Activated CD4-positive, CD25-positive, alpha-beta regulatory T cell (primary cell): ENCODE measurements at places on chromosomes 12 and 14.

GRCh38 chr12:8050600-8051250, 15.4 kb downstream of the C3AR1 start:
- no peak for DNase-seq

DNA sequence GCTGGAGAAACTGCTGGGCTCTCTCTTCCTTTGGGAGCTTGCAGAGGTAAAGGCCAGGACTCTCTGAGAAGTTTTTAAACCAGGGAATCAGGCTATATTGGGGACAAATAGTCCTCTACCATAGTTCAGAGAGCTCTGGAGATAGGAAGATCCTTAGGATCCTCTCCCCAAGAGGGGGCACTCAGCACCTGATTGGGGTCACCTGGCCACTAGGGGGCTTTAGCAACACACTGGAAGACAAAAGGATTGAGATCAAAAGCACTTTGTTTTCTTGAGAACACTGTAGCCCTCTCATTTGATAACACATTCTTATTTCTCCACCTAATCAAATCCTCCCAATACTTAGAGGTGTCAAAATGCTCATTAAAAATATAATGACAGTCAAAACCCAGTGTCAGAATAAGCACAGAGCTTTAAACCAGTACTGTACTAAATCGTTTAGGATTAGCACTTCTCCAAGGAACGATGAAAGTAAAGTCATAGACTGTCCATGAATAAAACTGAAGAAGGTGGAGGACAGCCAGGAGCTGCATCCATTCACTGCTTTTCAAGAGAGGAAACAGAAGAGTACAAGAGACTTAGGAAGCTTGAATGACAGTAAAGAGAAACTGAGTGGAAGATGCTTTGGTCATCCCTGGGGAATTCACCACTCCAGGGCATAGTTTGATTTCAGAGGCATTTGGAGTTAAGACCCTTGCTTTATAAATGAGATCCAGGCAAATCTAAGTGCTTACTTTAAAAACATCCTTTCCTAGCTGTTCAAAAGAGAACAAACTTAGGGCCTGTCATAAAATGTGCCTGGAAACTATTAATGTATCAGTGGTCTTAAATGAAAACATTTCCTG, 26.5 kb downstream of the BMP4 start:
- DNase-seq = no peak

DNA sequence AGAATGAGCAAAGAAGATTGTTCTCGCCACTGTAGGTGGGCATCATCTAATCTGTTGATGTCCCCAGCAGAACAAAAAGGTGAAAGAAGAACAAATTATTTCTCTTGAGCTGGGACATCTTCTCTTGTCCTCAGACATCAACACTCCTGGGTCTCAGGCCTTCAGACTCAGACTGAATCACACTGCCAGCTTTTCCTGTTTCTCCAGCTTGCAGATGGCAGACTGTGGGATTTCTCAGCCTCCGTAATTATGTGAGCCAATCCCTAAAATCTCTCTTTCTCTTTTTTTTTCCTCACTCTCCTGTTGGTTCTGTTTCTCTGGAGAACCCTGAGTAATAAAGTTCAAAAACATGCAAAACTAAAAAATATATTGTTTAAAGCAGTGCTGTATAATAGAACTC, 3.7 kb upstream of the TMPRSS12 start:
- DNase-seq = no peak

- DNase-seq = no peak
Measured at GRCh38 chr12:5840944-5841343, 104.1 kb downstream of the ANO2 start.

- no peak for DNase-seq
Measured at GRCh38 chr12:70290116-70290515, 46.9 kb downstream of the CNOT2 start.

GRCh38 chr12:115897729-115898128, 379.8 kb downstream of the MED13L start:
- no peak for DNase-seq

- no peak for DNase-seq
Measured at GRCh38 chr12:132259872-132260695, 69.3 kb downstream of the GALNT9 start.

GRCh38 chr12:69066492-69067373, 133.8 kb upstream of the CPM start:
- DNase-seq = no peak

DNA sequence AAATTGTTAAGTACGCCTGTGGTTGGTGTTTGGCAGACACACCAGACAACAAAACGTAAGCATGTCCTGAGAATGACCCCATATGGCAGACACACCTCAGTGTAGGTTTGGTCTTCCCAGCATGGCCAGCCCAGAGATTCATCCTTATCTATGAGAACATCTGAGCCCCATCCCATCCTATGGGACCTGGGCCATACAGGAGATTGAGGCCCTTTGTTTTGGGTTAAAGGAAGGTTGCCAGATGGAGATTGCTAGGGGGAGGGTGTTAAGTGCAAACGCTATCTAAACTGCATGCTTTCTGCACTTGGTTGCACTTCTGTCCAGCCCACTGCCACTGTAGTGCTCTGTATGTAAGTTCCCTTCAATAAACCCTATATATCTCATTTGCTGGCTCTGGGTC, 4.1 kb upstream of the PCNX4 start:
- DNase-seq = no peak

DNA sequence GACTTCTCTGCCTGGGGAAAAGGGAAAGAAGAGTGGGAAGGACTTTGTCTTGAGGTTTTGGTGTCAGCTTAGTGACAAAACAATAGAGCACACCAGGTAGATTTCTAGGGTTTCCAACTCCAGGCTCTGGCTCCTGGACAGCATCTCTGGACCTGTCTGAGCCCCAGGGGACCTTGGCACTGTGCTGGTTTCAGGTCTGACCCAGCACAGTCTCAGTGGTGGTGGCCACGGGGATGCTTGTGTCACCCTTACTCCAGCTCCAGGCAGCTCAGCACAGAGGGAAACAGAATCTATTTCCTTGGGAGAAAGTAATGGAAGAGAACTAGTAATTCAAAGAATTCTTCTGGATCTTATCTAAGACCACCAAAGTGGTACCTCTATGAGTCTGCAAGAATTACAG, 11.1 kb upstream of the CKAP4 start:
- DNase-seq = no peak

- DNase-seq = no peak
Measured at GRCh38 chr14:92964124-92965109, 41.5 kb downstream of the CHGA start.

DNA sequence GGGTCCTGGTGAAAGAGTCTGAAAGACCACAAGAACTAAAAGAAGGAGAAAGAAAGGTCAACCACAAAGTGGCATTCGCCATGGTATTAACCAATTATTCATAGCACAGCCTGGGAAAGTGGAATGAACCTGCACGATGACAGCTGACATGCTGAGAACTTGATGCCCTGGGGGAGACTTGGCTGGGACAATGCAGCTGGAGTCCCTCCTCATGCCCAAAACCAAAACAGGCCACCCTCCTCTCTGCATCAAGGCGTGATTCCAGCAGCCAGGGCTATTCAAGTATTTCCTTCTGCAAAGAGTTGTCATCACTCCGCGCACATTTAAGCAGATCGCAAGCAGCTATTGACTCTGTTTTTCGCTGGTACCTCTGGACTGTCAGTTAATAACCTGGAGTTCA, 167.1 kb upstream of the NOS1 start:
- DNase-seq = no peak

- no peak for DNase-seq
Measured at GRCh38 chr14:37091651-37092050, 80.8 kb downstream of the SLC25A21 start.

DNA sequence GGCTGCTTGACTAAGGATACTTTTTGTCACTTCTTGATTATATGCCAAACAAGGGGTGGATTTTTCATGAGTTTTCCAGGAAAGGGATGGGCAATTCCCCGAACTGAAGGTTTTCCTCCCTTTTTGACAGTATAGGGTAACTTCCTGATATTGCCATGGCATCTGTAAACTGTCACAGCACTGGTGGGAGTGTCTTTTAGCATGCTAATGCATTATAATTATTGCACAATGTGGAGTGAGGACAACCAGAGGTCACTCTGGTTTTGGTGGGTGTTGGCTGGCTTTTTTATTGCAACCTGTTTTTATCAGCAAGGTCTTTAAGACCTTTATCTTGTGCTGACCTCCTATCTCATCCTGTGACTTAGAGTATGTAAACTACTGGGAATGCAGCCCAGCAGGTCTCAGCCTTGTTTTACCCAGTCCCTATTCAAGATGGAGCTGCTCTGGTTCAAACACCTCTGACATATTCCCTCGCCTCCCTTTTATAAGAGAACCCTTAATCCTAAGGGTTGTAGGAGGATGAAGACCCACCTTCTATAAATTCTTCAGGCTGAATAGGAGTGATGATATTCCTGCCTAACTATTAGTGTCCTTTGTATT, 471.2 kb downstream of the ATP23 start:
- no peak for DNase-seq

DNA sequence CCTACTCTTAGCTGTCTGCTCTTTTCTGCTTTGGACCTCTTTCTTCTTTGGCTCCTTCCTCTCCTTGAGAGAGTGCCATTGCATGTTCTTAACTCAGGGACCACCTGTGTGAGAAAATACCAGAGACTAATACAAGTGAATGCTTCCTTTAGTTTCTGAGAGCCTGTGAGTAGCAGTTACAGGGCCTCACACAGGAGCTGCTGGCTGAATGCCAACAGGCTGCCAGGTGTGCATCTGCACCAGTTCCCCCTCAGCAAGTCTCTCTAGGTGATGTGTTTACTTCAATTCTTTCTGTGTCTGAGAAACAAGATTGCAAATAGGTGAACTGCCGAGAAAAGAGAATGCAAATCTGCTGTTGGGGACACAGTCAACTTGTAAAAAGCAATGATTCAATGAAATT, 108.2 kb downstream of the STXBP6 start:
- DNase-seq = no peak

GRCh38 chr14:95895720-95896119, 19.1 kb downstream of the TUNAR start:
- no peak for DNase-seq

DNA sequence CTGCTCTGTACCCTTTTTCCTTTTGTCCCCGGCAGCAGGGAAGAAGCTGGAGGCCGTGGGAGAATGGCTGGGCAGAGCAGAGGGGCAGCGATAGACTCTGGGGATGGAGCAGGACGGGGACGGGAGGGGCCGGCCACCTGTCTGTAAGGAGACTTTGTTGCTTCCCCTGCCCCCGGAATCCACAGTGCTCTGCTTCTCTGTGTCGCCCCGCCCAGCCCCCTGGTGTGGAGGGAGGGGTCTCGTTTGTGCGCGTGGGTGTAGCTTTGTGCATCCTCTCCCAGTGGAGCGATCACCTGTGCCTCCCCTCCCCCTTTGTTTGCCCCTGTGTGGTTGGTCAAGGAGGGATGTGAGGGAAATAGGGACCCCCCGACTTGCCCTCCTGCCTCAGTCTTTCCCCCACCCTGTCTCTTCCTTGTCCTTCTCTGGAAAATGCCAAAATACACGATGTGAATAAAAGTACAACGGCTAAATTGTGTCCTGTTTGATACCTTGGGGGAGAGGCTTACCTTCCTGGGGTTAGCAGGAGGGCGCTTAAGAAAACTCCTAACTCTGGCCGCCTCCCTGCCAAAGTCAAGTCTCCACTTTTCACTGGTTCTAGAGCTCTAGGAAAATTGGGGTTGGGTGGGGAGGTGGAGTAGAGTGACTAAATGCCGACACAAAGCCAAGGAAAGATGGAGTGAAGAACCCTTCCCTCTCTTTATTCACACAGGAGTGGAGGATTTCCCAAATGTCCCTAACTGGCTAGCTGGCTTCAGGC, 990 bp upstream of the TPI1 start:
- no peak for DNase-seq

GRCh38 chr14:44791730-44792129, 170.0 kb downstream of the KLHL28 start:
- DNase-seq = no peak

DNA sequence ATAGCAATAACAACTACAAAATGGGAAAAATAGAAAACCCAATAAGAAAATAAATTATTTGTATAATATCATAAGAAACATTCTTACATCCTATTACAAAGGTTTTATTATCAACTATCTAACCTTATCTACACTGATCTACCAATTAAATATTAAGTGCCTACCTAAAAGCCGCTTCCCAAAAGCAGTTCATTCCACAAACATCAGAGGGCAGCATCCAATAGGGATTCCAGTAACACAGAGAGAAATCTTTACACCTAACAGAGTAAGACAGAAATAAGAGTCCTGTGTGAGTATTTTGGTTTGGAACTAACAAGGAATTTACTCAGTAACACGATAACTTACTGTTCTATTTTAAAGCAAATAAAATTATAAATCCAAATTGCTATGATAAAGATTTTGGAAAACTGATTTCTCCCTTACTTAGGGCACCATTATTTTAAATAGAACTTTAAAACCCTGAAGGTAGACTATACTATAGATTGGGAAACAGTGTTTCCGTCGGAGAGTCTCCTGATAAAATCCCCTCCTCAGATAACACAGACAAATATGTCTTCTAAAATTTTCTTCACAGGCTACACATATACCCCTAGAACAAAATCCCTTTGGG, 15.0 kb downstream of the GXYLT1 start:
- DNase-seq = no peak

DNA sequence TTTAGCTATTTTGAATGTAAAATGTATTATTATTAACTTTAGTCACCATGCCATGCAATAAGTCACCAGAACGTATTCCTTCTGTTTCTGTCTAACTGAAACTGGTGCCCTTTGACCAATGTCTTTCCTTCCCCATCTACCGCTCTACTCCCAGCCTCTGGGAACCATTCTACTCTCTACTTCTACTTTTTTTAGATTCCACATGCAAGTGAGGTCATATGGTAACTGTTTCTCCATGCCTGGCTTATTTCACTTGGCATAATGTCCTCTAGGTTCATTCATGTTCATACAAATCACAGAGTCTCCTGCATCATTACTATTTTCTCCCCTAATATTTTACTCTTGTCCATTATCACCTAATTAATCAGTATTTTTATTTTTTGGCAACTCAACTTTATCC, 160.1 kb downstream of the TMX1 start:
- no peak for DNase-seq

DNA sequence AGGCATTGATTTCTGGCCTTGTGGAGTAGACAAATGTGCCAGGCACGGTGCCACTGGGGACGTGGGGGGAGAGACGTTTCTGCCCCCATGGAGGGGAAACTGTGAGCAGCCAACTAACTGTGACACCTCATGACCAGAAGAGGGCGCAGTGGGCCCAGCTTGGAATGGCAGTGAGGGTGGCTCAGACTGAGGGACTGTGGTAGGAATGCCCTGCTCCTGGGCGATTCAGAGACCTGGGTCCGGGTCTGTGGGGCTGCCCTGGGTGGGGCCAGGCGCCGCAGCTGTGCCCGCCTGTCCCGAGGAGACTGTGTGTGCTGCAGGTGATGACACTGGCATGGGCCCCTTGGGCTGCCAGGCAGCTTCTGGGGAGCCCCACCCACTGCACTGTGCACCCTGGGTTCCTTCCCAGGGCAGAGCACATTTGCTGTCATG, 60.6 kb downstream of the SLC25A47 start:
- no peak for DNase-seq

GRCh38 chr14:95069018-95069417, 88.3 kb downstream of the DICER1 start:
- no peak for DNase-seq

DNA sequence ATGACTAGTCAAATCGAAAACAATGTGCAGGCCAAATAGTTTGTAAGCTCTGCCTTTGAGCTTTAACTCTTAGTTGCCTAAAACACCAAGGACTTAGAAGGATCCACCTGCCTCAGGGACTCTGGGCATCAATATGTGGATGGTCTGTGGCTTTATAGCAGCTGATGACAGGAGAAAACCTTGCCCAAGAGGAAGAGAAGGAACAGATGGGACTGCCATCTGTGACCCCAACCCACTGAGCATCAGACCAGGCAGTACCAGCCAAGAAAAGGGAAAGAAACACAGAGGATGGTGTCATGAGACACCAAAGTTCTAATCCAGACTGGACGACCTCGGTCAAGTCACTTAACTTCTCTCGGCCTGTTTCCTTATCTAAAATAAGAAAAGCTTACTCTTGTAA, 12.7 kb downstream of the TGFB3 start:
- DNase-seq = no peak
